Activated naive CD4-positive, alpha-beta T cell treated with anti-CD3 and anti-CD28 coated beads for 36 hours (primary cell): ENCODE measurements at places on chromosomes 13 and 19. TPM values are rescaled to one million over a fixed set of nuclear protein-coding genes. Genes with fewer than 3 reads are reported as not detected.

DNA sequence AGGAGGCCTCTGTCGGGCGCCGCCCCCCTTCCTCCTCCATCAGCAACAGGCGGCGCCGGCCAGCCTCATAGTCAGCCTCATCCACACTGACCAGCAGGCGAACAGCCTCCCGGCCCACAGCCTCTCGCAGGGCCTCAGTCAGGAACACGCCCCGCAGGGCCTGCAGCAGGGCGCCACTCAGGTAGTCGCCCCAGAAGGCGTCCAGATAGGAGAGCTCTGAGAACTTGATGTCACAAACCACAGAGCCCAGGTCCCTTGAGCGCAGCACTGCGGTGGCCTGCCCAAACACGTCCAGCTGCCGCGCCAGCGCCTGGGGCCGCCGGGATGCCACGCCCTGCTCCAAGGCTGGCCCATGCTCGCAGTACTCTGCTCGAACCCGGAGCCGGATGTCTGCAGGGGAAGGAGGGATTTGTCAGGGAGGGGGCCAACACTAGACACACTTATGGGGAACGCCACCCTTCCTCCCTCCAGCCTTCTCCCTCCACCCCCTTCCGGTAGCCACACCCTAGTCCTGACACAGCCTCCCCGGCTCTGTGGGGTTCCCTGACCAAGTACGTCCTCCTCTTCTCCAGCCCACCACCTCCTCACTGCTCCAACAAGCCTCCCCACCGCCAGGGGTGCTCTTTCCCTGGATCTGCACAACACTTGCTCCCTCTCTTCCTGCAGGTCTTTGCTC lies 17.9 kb downstream of the DEDD2 start:
- peak; percentile 88 for DNase-seq

DNA sequence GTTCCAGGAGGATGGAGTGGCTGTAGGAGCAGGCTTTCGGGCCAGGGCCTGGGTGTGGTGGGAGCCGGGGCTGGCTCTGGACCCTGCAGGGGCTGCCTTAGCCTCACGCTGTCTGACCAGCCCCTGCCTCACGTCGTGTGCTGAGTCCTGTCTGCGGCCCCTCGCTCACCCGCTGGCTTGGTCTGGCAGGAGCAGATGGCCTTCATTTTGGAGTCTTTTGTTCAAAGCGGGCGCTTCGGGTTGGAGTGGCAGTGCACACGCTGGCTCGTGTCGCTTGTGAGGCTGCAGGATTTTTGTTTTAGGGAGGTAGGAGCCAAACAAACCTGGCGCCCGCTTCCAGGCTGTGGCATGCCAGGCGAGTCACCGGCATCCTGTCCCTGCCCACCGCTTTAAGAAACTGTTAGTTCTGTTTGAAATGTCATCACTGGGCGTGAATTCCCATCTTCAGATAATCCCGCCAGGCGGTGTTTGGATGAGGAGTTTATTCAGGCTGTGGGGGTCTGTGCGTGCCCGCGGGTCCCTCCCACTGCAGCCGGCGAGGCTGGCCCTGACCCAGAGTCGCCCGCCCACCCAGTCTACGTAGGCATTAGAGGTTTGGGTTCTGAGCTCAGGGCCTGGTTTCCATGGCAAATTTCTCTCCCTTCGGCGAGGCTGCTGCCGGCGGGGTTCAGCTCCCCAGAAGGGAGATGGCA lies 89.8 kb downstream of the KDM4B start:
- no peak for DNase-seq

DNA sequence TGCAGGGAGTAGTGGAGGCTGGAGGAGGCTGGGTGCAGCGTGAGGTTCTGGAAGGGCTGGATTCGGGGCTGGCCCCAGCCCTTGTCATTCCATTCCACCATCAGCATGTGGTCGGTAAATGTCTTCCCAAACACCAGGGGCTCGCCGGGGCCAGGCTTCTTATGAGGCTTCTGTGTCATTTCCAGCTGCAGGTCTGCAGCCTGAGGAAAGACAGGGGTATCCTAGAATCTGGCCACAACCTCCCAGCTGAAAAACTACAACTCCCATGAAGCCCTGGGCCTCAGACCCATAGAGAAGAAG lies 4.4 kb downstream of the BCAT2 start:
- DNase-seq, result peak; percentile 63

DNA sequence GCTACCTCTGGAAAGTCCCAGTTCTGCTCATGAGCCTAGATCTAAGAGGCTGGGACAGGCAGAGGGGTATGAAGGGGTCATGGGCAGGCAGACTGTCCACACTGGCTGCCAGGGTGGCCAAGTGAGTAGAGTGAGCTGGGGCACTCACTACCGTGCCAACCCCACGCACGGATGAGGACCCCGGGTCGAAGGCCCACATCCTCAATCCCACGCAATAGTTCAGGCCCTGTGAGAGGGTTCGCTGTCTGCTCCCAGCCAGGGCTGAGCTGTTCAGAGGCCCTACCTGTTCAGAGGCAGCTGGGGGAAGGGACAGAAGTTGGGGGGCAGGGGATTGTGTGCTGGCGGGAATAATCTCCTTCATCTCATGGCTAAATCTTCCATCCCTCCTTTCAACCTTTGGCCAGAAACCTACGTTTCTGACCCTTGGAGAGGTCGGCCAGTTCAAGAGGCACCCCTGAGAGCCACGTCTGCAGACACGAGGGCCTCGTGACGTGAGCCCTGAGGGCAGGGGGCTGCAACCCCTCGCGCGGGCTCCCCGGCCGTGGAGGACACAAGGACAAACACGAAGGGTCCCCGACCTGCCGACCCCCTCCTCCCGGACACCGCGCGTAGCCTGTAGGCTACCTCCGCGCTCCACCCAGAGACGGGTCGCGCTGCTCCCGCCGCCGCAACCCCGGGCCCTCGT lies 1.0 kb upstream of the RPS5 start:
- DNase-seq, result peak; percentile 27

DNA sequence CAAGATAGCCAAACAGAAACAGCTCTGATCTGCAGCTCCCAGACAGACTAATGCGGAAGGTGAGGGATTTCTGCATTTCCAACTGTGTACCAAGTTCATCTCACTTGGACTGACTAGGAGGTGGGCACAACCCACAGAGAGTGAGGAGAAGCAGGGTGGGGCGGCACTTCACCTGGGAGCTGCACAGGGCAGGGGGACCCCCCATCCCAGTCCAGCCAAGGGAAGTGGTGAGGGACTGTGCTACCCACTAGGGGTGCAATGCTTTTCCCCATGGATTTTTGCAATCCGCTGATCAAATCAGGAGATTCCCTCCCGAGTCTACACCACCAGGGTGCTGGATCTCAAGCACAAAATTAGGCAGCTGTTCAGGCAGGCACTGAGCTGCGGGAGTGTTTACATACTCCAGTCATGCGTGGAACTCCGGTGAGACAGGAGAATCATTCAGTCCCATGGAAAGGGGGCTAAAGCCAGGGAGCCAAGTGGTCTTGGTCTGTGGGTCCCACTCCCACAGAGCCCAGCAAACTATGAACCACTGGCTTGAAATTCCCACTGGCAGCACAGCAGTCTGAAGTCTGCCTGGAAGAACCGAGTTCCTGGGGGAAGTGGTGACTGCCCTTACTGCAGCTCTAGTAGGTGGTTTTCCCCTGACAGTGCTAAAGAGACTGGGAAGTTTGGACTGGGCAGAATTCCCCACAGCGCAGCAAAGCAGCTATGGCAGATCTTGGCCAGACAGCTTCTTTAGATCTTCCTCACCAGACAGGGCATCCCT lies 85.1 kb upstream of the UFM1 start:
- no peak for DNase-seq

DNA sequence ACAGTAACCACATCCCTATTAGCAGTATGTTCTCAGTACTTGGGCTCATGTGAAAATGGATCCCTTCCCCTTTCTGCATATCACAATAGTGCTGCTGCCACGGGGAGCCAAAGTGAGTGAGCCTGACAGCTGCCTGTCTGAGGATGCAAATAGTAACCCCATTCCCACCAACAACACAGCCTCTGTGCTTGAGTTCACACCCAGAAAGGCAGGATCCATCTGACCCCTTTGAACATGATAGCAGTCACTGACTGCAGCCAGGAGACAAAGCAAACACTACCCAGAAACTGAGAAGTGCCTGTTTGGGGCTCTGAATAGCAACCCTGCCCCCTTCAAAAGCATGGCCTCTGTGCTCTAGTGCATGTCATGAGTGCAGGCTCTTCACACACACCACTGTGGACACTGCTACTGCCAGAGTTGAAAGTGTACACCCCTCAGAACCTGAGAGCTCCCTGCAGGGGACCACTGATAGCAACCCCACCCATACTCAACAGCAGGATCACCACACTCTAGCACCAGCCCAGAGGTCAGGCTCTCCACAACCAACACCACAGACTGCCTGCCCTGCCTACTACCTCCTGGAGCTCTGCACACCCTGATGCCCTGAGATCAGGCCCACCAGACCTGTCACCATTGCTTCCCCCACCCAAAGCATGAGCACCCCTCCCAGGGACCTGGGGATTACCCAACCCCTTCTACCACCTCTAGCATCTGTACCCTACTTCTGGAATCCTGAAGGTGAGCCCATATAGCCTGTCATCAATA lies 1563.5 kb upstream of the PRR20A start:
- no peak for DNase-seq

DNA sequence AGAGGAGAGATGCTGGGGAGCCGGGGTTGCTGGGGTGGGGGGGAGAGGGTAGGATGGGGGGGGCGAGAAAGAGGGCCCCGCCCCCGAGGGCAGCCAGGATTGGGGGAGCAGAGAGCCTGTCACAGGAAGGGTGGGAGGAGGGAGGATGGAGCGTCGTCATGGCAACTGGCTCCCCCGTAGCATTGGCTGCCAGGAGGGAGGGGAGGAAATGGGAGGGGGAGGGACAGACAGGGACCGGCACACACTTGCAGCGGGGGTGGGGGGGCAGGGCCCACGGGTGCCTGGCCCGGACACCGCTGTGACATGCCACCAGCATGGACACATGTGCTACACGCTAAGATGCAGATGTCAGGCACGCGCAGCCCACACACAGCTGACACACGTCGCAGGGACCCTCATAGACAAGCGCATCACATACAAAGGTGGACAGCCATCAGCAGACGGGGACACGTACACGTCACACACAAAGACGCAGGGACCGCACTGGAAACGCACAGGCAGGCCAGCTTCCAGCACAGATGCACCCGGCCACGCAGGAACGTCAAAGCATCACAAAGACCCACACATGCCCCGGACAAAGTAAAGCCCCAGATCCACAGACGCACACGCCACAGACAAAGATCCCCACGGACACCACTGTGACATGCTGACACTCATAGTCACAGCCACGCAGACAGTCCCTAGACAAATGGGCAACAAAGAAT lies at the start of gene LMTK3:
Gene LMTK3 (minus strand): TSS at position 36 of the 704 bp plus-strand sequence. CDS start 259 bp downstream, outside the sequence.
- peak; percentile 87 for DNase-seq

GRCh38 chr13:99124794-99125316 lies 75.8 kb upstream of the UBAC2 start:
- DNase-seq, result peak; percentile 23

DNA sequence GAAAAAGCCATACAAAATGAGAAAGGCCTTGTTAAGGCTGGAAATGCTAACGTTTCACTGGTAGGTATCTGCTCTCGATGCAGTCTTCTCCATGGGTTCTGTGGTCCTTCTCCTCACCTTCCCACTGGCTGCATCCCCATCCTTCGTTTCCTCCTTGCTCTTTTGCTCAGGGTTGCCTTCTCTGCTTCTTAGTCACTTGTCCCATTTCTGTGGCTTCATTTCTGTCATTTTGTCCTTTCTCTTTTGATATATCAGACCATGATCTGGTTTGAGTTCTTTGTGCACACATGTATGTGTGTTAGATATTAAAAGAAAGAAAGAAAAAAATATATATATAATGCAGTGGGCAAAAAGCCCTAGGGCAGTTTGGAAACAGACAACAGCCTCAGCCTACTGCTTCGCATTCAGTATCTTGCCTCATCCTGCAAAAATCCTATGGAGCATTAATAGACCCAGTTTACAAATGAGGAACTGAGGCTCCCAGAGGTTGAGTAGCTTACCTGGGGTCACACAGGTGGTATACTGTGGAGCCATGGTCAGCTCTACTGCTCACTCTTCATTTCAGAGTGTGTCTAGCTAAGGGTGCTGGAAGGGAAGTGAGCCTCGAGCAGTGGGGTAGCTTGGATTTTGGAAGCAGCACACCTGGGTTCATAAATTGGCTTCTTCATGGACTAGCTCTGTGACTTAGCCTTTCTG lies 57.6 kb upstream of the MEDAG start:
- no peak for DNase-seq

DNA sequence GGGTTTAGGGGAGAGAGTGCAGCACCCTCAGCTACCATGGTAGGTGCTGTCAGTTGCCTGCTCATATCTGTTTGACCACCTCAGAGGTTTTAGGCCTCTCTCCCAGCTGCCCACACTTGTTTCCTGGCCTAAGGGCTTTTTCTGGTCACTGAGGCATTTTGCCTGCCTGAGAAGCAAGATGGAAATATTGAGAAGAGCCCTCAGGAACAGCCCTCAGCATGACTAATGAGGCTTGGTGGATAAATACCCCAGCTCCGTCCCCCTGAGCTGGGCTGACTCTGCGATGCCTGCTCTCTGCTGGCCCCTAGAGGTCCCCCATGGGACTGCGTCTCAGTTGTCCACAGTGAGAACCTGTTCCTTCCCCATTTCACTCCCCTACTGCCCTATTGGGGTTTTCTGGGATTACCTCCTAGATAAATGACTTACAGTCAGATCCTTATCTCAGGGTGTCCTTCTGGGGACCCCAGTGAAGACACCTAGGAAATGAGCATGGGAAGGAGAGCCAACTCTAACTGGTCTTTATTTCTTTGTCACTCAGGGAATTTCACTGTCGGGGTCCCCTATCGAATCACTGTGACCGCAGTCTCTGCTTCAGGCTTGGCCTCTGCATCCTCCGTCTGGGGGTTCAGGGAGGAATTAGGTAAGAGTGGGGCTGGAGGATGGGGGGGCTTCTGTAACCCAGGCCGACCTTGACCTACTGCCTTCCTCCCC lies 13.3 kb downstream of the PALM3 start:
- DNase-seq, result peak; percentile 81

DNA sequence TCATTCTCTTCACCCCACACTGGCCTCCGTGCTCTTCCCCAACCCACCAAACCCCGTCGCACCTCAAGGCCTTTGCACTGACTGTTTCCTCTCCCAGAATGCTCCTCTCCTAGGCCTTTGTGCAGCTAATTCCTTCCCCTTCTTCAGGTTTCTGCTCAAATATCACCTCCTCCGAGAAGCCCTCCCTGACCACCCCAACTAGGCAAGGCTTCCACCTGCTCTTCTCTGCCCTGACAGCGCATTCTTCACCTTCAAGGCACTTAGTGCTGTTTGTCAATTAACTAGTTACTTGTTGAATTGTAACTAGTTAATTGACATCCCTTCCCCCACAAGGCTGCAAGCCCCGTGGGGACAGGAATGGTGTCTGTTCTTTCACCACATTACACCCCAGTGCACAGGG lies 7.8 kb upstream of the NCCRP1 start:
- no peak for DNase-seq

The KLK15 gene
- total RNA-seq, result not detected

The HSPH1 gene
- 150 TPM for total RNA-seq

The EXOC3L2 gene
- total RNA-seq, result not detected

The PRSS57 gene
- total RNA-seq, result not detected

The TUBA3C gene
- total RNA-seq, result not detected

The SH2D3A gene
- total RNA-seq, result 23.2 TPM

The LGALS4 gene
- total RNA-seq, result not detected

The CYP4F2 gene
- 0.24 TPM for total RNA-seq

The IGFL2 gene
- total RNA-seq, result not detected

The IRGC gene
- total RNA-seq, result not detected

The RFPL4A gene
- total RNA-seq, result not detected

The CERS4 gene
- total RNA-seq, result 15.7 TPM
